ENCODE measurements at places on chromosomes 4 and X.

GRCh38 chr4:118398226-118399090, 45.7 kb upstream of the PRSS12 start:
- DNase-seq = no peak

DNA sequence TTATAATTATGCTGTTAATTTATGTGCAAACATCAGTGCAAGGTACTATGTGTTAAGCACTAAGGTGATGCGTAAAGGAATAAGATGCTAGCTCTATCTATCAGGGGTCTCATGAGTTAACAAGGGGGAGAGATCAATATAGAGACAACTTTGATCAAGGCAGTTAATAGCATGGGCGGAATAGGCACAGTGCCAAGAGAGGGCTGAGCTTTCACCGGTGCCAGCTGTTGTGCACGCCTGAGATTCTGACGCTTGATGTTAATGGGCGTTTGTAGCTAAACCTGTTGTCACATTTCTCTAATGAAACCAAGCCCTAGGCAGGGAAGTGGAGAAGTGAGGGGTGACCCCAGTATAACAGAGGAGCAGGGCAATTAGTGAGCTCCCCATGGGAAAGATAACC, 86.0 kb upstream of the NMU start:
- no peak for DNase-seq

DNA sequence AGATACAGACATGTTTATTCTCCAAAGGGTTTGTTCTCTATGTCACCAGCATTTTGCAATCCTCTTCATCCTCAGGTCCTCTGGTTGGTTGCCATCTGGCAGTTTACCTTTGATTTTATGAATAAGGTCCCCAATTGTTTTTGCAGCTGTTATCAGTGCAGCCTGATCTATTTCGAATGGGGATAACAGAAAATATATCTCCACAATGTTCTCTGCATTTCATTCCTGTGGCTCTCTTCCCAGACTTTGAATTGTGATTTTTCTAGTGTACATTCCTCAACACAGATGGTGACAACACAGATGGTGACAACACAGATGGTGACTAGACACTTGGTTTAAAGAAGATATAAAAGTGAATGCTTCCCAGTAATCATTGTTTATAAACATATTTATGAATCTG, 74.1 kb downstream of the FBXO8 start:
- DNase-seq = no peak

- DNase-seq = no peak
Measured at GRCh38 chrX:41604766-41605543, 83.8 kb upstream of the GPR34 start.

DNA sequence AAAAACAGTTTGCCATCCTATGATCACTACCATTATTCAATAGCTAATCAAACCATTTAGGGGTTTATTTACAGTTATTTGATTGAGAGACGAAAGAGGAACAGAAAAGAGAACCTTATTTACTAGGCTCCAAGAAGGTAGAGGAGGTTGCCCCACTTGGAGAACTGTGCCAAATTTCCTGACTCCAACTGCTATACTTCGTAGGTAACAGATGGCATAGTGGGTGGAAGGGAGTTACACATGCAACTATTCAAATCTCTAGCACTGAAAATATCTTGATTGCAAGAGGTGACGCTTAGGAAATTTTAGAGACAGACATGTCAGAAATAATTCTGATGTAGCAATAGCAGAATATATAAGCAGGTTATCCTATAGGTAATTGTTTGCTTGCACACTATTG, 38.0 kb upstream of the TMPRSS11F start:
- DNase-seq = no peak

All from activated CD8-positive, alpha-beta memory T cell treated with anti-CD3 and anti-CD28 coated beads for 1 hour (primary cell).